ENCODE measurements at places on chromosomes 2 and 18.
A peak's percentile ranks its signal among the peaks of the same experiment; 100 is the strongest.

DNA sequence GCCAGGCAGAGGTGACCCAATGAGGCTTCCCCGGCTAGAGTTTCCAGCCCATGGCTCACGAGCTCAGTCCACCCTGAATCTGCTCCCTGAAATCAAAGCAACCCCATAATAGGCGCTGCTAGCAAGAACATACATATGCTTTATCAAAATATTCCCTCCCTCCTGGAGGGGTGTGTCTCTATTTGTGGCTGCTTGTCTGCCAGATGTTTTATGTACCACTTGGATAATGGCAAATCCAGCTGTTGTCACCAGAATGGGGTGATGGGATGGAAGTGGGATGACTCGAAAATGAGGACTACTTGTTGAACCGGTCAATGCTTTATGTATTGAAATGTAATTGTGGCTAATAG is 152.0 kb downstream of the GALNT14 start:
- DNase-seq = no peak

- no peak for DNase-seq
Measured at GRCh38 chr18:25349926-25350487, 2.0 kb downstream of the ZNF521 start.

DNA sequence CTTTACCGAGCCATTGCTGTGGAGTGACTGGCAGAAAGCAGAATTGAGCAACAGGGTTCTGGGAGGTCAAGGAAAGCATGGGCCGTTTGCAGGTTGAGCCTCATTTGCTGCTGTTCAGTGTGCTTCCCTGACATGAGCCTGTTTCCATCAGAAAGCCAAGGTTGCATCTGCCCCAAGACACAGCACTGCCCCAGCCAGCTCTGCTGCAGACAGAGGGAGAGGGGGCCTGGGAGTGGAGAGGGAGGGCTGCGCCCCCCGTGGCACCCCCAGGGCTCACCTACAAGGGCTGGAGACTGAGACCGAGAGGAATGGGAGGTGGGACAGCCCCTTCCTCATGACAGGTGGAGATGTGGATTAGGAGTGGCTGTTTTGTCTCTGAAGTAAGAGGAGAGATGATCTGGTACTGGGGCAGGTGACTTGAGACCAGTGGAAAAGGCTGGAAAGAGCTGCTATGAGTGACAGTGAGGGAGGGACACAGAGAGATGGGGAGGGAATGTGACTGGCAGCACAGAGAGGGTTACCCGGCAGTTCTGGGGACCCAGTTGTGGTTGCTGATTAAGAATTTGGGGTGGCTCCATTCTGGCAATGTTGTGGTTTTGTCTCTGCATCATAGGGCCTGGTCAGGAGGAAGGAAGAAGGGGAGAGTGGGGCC is 218.0 kb downstream of the DYSF start:
- DNase-seq = no peak

DNA sequence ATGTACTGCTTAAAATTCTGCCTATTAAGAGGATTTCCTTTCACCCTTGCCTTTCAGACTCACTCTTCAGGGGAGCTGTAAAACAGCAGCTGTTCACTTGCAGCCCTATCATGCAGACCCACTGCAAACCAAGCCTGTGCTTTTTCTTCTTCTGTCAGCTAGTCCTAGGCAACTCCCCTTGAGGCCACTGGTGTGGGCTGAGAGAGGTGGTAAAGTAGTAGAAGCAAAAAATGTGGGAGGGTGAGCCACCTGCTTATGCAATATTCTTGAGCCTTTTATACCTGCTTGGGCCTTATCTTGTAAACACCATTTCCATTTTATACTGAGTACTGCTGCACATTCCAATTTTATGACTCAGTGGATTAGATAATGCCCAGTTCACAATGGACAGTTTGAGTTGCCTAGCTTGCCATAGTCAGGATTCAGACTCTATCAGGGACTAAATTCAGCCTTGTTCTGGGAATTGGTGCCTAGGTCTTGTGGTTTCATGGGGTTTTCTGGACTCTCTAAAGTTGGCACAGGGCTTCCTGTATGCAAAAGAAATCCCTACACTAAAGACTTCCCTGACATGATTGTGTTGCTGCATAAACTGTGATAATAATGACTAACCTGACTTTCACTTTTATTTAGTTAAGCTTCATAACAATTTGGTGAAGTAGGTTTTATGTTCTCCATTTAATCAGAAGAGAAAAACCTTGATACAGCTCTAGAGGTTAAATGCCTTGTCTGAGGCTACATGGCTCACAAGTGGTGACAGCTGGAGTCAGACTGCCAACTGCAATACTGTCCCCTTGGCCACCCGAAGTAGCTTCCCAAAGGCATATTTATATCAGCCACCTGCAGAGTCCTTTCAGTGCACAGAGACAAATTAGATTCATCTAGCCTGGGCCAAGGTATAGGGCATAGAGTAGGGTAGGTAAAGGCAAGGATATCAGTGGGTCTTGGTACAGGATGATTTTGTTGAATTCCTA is 47.4 kb upstream of the KDM3A start:
- no peak for DNase-seq

- DNase-seq = no peak
Measured at GRCh38 chr18:52288403-52289004, 51.5 kb upstream of the DCC start.

DNA sequence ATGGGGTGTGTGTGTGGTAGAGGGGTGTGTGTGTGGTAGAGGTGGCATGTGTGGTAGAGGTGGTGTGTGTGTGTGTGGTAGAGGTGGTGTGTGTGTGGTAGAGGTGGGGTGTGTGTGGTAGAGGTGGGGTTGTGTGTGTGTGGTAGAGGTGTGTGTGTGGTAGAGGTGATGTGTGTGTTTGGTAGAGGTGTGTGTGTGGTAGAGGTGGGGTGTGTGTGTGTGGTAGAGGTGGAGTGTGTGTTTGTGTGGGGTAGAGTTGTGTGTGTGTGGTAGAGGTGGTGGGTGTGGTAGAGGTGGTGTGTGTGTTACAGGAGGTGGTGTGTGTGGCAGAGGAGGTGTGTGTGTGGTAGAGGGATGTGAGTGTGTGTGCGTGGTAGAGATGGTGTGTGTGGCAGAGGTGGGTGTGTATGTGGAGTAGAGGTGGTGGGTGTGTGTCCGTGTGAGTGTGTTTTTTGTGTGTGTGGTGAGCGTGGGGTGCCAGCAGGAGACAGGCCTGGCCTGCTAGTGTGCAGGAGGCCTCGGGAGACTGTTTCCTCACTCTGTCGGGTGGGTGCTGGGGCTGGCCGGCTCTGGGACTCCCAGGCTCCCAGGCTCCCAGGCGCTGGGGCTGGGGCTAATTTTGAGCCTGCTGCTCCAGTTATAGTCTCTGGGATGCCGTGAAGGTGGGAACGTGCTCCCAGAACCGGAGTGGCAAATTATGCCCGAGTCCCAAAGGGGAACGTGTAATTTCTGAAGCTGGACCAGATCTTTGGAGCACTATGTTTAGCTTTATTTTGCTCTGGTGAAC is 165.2 kb downstream of the DYSF start:
- DNase-seq = no peak

DNA sequence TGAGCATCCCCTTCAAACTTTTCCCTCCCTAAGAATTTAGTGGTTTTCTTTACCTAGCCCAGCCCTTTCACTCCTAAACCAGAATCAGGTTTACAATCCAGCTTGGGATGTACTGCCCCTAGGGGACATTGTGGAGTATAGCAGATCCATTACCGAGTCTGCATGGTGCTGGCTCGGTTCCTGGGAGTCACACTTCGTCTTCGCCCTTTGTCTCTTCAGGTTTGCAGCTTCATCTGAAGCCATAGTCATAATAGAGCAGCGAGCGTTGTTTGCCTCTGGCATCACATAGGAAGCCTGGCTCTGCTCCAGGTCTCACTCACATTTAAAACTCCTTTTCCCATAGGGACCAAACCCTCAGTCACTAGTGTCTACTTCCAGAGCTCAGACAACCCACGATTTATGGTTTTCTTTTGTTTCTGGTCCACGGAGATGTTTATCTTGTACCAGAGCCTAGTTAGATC is 16.8 kb upstream of the LYPD6 start:
- peak; percentile 93 for DNase-seq

DNA sequence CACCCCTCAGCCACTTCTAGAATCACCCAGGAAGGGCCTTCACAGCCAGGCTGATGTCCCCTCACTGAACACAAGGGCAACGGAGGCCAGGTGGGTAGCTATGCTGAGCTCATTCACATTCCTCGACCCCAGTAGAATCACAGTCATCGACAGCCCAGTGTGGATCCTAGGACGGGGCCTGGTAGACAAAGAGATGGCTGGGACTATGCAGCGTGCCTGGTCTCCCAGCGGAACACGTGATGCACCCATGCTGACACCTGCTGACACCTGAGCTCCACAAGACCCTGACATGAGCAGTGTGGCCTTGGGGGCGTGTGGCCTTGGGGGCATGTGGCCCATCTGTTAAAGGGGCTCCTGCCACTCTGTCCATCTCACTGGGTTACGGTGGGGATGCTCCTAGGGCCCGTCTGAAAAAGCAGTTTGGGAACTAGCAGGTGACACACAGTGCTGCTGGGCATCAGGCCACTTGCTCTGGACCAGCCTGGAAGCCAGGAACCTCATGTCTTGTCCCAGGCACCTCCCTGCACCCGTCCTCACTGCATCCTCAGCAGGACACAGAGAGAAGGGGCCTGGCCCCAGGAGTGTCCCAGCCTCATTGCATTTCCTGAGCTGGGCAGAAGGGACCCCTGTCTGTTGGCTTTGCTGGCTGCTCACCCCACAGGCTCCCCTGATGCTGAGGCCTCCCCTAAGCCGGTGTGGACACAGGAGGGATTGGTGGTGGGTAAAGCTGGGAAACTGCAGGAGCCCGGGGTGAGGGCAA is 9.7 kb downstream of the ECEL1 start:
- DNase-seq = no peak

DNA sequence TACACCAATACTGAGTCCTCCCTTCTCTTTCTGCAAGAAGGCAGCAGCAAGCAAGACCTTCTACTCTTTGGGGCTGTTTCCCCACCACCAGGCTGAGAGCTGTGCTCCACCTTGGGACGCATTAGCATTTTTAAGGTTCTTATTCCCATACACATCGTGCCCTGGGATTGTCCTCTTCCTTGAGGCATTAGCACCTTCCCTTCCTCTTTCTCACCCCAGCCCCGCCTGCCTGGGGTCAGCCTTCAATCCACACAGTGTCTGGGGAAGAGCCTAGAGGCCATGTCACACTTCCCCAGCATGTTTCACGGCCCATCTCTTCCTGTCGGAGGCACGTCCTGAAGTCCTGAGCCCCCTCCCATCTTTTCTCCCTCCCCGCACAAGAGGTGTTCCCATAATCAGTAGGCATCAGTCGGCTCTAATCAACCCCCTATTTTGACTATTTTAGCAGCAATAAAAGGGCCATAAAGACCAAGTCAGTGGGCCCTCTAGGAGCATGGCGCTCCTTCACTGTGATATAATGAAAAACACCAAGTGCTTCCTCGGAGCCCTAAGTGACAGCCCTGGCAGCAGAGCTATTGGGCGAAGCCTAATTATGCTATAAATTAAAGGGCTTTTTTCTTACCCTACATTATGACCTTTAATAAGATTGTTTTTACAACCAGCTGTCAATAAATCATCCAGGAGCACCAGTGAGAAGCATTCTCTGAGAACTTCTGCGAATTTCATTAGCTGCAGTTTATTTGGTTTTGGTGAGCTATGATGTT is 55.0 kb upstream of the PKDCC start:
- no peak for DNase-seq

- DNase-seq = peak; percentile 73
Measured at GRCh38 chr2:106841886-106842645, 43.9 kb downstream of the ST6GAL2 start.

- DNase-seq = no peak
Measured at GRCh38 chr2:118223511-118223991, 135.3 kb downstream of the INSIG2 start.

- no peak for DNase-seq
Measured at GRCh38 chr2:225171350-225171749, 129.1 kb upstream of the DOCK10 start.

- DNase-seq = no peak
Measured at GRCh38 chr2:231007286-231008098, 11.6 kb downstream of the SPATA3 start.

DNA sequence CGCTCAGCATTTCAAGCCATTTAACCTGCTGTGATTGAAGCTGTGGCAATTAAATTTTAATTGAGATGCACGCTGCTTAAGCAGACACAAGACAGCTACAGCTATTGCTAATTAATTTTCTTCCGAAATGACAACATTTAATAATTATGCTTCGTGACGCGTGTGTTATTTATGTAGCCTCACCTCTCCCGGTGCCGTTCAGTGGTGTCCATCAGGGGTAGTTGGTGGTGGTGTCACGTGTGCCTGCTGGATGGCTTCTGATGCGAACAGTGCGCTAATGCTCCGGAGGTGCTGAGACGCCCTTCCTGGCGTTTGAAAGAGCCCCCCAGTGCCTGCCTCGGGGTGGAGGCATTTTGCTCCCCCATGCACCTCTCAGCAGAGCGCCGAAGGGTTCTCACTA is 39.5 kb downstream of the GLI2 start:
- no peak for DNase-seq

DNA sequence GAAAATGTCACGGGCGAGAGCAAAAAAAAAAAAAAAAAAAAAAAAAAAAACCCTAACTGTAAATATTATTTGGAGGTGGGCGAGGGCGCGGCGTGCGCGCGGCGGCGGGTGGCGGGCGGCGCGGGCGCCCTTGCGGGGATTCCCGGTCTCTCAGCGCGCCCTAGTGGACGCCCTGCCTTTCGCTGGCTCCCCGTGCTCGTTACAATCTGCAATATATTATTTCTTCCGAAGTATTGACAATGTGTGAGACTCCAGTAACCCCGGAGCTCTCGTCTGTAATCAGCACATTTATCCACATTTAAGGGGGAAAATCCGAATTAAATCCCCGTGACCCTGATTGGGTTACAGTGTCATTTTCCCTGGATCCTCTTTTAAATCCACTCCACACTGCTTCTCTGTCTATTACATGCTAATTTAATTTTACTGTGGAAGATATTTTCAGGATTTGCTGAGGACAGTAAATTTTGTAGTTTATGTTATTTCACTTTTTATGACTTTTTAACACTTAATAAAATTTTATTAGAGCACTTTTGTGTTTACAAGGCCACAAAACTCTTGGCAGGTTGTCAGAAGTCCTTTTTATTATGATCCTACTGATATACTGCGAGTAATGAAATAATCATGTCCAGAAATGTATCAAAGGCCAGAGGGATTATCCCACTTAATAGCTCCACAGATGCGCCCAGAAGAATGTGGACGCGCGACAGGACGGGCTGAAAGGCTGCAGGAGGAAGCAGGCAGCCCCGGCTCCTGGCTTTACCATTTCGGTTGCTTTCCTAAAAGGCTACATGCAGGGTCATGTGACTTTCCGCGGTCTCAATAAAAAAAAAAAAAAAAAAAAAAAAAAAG is 369.1 kb downstream of the MTX2 start:
- DNase-seq = peak; percentile 20

DNA sequence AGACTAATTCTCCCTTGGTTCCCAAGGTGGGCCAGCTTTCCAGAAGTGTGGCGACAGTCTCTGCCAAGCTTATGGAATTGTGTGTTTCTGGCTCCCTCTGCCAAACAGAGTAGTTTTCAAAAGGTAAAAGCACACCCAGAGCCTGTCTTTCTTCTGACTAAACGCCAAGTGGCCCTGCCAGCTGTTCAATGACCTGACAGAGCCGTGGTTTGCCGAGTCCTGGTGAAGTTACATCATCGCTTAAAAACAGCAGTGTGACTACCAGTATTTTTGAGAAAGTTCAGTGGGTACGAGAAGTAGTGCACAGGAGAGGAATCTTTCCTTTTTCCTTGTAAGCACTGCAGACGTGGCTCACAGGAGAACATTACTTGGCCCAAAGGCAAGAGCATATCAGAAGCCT is 1.9 kb downstream of the PER2 start:
- no peak for DNase-seq

GRCh38 chr2:181454686-181455450 is 2.3 kb upstream of the ITGA4 start:
- no peak for DNase-seq

GRCh38 chr18:54240629-54241107 is 16.2 kb upstream of the MBD2 start:
- DNase-seq = no peak

Measured in NCI-H1092 (cell line).